ENCODE measurements at places on chromosomes 6 and 20.

GRCh38 chr6:31945507-31946369 lies at the start of gene CFB:
Gene CFB (plus strand): TSS chr6:31946095. CDS start chr6:31946222, 127 bp downstream.
- DNase-seq: no peak

DNA sequence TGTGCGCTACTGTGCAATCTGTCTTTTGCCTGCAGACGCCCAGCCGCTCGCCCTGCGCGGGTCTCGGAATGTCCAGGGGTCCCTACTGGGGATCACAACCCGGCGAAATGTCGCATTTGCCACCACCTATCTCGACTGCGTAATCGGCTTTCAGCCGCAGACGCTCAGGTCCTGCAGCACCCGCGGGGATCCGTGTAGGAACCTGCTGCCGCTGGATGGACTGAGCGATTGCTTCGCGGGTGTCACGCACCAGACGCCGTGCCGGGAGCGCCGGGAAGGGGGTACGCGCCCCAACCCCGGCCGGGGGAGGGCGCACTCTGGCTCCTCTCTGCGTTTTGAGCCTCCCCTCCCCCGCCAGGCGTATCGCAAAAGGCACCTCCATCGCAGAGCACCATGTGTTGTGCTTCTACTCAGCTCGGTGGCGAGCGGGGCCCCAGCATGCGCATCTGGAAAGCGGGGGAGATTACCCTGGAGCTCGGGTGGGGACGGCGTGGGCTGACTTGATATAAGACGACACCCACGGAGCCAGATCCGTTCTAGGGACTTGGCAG lies 747 bp upstream of the PTPRA start:
- peak; percentile 27 for DNase-seq

GRCh38 chr6:43297644-43298564 lies at the start of gene SLC22A7:
Gene SLC22A7 (plus strand): TSS chr6:43298260. CDS start chr6:43298359, 99 bp downstream.
- DNase-seq: no peak

DNA sequence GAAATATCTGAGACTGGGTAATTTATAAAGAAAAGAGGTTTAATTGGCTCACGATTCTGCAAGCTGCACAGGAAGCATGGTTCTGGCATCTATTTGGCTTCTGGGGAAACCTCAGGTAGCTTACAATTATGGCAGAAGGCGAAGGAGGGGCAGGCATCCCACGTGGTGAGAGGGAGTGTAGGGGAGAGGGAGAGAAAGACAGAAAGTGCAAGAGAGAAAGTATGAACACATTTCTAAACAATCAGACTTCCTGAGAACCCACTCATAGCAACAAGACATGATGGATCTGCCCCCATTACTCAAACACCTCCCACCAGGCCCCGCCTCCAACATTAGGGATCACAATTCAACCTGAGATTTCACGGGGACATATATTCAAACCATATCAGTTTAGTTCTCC lies 107.4 kb downstream of the PERP start:
- no peak for DNase-seq

GRCh38 chr6:156960525-156960924 lies 183.3 kb downstream of the ARID1B start:
- DNase-seq: no peak

GRCh38 chr6:64415926-64416325 lies 780.3 kb downstream of the PHF3 start:
- no peak for DNase-seq

GRCh38 chr6:145161501-145161900 lies 573.8 kb downstream of the EPM2A start:
- DNase-seq: no peak

GRCh38 chr6:163640641-163641040 lies 226.1 kb downstream of the QKI start:
- no peak for DNase-seq

DNA sequence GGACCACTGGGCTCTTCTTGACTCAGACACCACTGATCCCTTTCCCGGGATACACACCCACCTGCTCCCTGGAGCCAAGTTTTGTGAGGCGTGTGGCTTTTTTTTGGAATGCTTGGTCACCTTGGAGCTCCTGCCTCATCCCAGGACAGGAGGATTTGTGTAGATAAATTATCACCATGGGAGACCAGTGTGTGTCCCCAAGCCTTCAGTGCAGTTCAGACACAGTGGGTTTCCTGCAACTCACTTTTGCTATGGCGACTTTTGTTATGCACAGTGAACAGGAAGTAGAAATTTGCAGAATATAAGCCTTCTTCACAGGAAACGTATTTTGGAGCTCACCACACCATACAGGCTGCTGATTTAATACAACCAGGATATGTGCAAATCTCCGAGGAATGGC lies 357.4 kb downstream of the PAX1 start:
- no peak for DNase-seq

GRCh38 chr6:123201869-123202372 lies 205.9 kb downstream of the CLVS2 start:
- no peak for DNase-seq
